ENCODE measurements at places on chromosomes 3 and 15.
A peak's percentile ranks its signal among the peaks of the same experiment; 100 is the strongest.

- DNase-seq, result no peak
These were observed 42.7 kb downstream of the C2CD4A start for GRCh38 chr15:62109437-62109836.

- no peak for DNase-seq
These were observed 123.1 kb downstream of the OPA1 start for GRCh38 chr3:193716150-193716549.

DNA sequence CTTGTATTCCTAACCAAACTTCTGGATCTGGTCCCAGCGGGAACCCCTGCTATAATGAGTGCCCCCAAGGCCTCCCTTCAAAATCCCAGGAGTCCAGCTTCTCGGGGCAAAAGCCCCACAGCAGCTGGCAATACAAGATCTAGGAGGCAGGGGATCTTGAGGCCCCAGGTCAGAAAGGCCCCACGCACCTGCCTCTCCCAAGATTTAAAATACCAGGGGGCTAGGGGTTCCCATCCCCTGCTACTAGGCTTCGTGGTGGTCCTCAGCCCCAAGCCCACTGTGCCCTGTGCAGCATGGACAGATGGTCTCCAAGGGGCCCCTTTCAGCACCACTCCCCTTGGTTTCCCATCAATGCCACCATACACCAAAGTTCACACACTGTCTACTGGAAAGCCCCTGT lies 15.8 kb upstream of the CYP11A1 start:
- DNase-seq, result no peak

GRCh38 chr3:189690237-189690636 lies 59.0 kb downstream of the TP63 start:
- DNase-seq, result no peak

GRCh38 chr3:67349551-67350174 lies 304.7 kb downstream of the SUCLG2 start:
- peak; percentile 36 for DNase-seq

DNA sequence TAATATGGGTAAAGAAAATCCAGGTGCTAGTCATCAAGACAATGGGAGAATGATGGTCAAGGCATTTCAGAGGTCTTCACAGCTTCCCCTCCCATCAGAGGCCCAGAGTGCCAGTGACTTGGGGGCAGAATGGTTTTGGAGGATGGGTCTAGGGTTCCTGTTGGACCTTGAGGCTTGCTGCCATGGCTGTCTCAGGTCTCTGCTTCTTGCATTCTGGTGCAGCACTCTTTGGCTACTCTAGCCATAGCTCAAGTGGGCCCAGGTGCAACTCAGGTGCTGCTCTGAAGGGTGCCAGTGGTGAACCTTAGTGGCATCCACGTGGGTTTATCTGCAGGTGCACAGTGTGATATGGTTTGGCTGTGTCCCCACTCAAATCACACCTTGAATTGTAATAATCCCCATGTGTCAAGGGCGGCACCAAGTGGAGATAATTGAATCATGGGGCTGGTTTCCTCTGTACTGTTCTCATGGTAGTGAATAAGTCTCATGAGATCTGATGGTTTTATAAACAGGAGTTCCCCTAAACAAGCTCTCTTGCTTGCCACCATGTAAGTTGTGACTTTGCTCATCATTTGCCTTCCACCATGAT lies 48.5 kb upstream of the PEX5L start:
- DNase-seq, result no peak

DNA sequence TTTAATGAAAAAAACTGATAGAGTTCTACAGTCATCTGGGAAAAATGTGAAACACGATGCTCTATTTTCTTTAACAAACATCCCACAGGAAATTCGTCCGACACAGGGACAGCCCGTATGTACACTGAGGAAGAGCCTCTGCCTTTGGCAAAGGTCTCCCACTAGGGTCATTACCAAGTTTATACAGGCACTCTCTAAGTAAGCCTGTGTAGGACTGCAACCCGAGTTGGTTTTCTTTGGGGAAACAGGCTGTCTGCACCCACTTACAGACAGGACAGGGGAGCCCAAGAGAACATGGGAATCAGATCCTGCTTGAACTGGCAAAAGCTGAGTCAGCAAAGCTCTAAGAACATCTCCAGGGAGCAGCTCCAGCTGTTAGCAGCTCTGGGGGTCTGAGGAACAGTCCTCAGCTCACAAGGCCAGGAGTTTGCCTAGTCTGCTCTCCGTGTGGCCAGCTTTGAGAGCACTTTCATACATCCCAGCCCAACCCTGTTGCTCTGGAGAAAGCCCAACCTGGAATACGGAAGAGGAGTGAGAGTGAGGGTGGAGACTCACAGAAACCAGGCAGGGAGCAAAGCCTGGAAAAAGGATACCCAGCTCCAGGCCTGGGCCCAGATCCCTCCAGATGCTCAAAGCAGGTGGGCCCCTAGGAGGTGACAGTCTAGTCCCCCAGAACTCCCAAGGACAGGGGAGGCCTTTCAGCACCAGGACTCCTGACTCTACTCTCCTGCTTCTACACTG lies 1.9 kb downstream of the TBC1D2B start:
- no peak for DNase-seq

All from activated naive CD8-positive, alpha-beta T cell treated with anti-CD3 and anti-CD28 coated beads, Interleukin-2, amount 50 U/mL, for 24 hours (primary cell).